ENCODE measurements at places on chromosomes 6 and 20. TPM values are rescaled to one million over a fixed set of nuclear protein-coding genes. Genes with fewer than 3 reads are reported as not detected.

Gene SLC13A3
- 1.1 TPM for total RNA-seq

Gene CLPSL2
- total RNA-seq, result not detected

DNA sequence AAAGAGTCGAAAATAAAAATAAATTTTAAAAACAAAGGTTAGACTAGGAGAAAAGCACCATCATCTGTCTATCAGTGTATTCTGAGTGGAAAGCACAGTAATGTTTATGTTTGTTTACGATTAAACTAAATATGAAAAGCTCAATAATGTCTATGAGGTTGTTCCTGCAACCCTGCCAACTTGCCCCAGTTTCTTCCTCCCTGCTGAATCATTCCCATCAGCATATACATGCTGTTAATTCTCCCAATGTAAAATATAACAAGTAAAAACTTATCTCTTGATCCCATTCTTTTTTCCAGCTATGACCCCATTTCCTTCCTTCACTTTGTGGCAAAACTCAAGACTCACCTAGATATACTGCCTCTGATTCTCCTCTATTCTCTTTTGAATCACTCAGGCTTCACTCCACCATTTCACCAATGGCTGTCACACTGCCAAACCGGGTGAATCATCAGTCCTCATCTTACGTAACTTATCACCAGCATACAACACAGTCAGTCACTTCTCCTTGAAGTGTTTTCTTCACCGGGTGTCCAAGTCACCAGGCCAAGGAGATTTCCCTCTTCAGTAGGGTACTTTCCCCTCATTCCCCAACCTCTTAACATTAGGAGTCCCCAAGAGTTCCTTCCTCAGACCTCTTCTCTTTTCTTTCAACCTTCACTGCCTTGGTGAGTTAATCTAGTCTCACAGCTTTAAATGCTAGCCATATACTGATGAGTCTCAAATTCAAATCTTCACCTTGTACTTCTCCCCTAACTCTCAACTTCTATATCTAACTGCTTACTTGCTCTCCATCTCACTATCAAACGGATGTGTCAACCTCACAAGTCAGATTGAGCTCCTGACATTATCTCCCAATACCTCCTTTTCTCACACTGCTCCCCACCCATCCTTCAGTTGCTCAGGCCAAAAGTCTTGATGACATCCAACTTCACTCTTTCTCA lies 6.2 kb downstream of the TMEM242 start:
- no peak for DNase-seq

DNA sequence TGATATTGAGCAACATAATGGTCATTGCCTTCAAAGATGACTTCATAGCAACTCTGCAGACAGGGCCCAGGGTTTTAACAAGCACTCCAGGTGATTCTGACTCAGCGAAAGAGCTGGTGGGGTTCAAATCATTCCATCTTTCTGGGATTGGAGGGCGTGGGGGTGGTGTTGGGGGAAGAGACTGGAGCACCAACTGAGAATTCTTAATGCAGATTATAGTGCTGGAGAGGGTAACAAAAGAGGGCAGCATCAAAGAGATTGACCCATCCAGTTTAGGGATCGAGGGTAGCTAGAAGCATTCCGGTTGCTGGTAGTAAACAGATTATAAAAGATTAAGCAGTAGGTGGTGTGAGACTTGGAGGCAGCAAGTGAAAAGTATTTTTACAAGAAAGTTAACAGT lies 15.9 kb downstream of the PFDN4 start:
- DNase-seq, result no peak

GRCh38 chr6:26270486-26270861 lies 94.5 kb upstream of the BTN3A2 start:
- DNase-seq, result no peak

DNA sequence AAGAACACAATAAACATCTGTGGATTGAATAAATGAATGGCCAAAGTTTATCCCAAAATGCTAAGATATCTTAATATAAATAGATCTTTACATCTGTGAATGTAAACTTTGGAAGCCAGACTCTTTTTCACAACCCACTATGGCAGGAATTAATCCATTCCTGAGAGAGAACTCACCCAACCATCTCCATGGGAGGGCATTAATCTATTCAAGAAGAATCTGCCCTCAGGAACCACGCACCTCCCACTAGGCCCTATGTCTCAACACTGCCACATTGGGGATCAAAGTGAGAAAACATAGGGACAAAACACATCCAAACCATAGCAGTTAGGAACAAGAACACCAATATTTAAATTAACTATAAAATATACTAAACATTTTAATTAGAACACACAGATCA lies 3.4 kb downstream of the UBE3D start:
- no peak for DNase-seq
